DMS79 (cell line): ENCODE measurements at places on chromosomes 5 and 9.

GRCh38 chr9:91833096-91833877, 116.7 kb downstream of the ROR2 start:
- DNase-seq: no peak

GRCh38 chr5:150181766-150182545, 7.9 kb upstream of the SLC6A7 start:
- DNase-seq: no peak

GRCh38 chr5:129904667-129905472, 605 bp downstream of the CHSY3 start:
- no peak for DNase-seq

DNA sequence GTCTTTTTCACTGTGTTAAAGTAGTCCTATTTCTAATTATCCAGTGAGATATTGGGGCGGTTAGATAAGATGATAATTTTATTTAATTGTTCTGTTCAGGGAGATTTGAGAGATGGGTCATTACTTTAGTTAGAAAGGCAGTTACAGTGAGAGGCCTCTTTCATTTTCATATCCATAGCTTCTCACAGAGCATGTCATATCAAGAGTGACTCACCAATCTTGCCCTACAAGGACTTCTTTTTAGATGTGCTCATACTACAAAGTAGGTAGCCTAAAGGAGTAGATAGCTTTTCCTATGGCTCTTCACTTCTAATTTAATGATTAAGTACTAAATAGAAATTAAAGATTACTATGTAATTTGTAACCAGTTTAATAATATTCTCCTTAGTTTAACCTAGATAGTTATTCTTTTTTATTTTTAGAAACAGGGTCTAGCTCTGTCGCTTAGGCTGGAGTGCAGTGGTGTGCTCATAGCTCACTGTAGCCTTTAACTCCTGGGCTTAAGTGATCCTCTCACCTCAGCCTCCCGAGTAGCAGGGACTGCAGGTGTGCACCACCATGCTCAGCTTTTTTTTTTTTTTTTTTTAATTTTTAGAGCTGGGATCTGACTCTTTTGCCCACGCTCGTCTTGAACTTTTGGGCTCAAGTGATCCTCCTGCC, 71.0 kb downstream of the FER start:
- DNase-seq: no peak

DNA sequence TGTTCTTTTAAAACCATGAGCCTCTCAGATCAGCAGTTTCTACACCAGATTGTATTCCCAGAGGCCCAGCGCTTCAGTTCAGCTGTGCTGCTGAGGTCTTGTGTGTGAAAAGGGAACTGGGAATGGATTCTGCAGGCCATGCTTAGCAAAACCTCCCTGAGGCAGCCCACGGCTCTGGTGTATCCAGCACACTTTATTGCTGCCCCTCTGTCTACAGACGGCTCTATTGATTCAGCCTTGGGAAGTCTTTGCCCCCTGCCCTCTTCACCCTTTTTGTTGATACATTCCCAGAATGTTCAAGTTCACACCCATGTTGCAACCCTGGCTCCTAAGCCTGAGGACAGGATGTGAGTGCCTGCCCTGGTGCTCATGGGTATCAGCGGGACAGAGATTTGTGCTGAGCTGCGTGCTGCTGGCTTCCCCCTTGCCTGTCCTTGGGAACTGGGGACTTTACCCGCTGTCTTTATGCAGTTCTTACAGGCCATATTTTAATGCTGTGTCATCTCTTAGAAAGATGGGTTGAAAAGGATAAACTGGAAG, 37.3 kb downstream of the ARHGAP26 start:
- DNase-seq: no peak
